Activated CD4-positive, alpha-beta memory T cell treated with anti-CD3 and anti-CD28 coated beads for 36 hours (primary cell): ENCODE measurements at places on chromosomes 12 and 14.

GRCh38 chr12:57143454-57143853 lies 4.0 kb downstream of the LRP1-AS start:
- DNase-seq = no peak

DNA sequence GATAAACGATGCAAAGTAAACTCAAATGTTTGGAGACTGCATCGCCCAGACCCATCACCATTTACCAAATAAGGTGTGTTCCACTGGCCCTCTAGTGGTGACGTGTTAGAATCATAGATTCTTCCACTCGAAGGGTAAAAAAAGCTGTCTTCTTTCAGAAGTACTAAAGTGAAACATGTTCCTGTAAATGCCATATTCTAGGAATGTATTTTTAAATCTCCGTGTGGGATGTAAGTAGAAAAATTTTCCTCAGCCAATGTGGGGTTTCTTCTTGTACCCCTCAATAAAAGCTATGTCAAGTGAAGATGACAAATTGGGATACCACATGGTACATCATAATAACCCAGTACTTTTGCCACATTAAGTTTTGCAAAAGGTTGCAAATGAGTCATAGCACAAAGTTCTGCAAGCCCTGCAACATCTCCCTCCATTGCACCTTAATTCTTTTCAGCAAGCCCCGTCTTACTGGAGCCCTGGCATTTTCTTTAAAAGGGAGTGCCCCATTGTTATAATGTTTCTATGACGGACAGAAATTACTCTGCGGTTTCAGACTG lies 100.8 kb downstream of the CCER1 start:
- no peak for DNase-seq

GRCh38 chr14:45198551-45198950 lies 54.5 kb downstream of the MIS18BP1 start:
- DNase-seq = no peak

GRCh38 chr14:50529288-50530179 lies 2.8 kb downstream of the MAP4K5 start:
- no peak for DNase-seq

- no peak for DNase-seq
Observed at GRCh38 chr12:92860521-92860920, 68.6 kb downstream of the EEA1 start.
